ENCODE measurements at places on chromosomes 5 and 9.

DNA sequence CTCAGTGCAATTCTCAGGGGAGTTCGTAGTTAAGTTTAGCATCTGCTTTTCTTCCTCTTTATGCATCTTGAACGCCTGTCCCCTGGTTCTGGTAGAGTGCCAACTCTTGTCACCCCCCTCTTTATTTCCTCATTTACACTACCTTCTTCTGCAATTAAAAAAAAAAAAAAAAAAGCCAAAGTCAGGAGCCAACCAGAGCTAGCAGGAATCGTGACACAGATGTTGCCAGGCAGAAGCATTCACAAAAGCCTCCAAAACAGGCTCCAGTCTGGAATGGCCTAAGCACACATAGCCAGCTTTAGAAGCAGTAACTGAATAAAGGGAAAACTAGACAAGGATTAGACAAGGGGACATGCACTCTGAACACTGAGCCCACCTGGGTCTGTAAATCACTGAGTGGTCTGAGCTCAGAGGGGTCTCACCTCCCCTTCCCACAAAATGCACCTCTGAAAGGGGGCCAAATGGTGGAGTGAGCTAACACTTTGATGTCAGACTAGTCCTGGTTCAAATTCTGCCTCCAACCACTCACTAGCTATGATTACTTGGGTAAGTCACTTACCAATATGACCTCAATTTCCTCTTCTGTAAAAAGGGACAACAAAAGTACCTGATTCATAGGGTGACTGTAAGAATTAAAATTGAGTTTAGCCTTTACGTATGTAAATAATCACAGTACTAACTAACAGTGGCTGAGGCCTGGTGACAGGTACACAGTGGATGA lies 2.0 kb downstream of the CD74 start:
- peak; percentile 83 for DNase-seq

- no peak for DNase-seq
Measured at GRCh38 chr5:59332236-59332973, 561.1 kb downstream of the PDE4D start.

DNA sequence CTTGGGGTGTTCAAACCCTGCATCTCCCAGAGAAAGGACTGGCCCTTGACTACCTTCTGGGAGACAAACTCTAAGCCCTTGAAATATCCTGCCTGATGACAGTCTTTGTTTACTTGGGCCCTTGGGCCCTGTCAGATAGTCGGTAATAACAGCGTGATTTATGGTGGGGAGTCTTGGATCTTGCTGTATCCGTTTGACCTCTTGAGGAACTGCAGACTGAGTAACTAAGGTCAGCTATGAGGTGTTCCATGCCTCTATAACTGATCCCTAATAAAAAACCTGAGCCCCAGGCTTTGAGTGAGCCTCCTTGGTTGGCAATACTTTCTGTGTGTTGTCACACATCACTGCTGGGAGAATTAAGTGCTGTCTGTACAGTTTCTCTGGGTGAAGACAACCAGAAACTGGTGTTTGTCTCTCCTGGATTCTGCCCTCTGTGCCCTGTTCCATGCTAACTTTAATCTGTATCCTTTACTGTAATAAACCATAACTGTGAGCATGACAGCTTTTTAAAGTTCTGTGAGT lies 56.2 kb upstream of the ANKRD33B start:
- no peak for DNase-seq

GRCh38 chr9:91131433-91131839 lies 230.3 kb downstream of the AUH start:
- no peak for DNase-seq

- no peak for DNase-seq
Measured at GRCh38 chr9:81824802-81825730, 103.2 kb upstream of the SPATA31D4 start.

DNA sequence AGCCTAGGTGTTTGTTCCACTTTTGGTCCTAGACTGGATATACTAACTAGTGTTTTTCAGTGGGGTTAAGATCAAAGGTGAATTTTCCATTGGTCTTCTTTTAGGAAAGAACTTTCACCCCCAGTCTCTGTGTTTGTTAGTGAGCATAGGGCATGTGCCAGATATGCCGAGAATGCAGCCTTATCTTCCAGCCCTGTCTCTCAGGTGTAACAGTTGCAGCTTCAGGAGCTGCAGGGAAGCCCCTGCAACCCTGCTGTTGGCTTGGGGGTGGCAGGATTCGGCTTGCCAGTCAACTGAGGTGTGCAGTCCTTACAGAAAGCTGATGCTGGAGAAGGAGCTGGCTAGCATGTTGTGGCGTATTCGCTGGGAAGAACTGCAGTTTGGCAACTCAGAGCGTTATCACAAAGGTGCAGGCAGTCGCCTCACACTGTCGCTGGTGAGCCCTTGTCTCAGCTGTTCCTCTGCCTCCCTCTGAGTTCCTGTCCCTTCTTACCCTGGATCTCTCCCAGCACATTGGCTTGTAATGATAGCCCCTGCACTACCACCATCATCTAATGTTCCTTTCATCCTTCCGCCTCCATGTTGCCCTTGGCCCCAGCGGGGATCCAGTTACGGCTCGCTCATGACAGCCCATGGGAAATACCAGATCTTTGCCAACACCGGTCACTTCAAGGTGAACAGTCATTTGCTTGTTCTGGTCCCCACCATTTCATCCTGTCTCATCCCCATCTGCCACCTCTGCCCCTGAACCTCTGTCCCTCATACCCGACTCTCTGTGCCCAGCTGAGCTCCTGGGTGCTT lies 10.1 kb downstream of the NPR2 start:
- DNase-seq = no peak

DNA sequence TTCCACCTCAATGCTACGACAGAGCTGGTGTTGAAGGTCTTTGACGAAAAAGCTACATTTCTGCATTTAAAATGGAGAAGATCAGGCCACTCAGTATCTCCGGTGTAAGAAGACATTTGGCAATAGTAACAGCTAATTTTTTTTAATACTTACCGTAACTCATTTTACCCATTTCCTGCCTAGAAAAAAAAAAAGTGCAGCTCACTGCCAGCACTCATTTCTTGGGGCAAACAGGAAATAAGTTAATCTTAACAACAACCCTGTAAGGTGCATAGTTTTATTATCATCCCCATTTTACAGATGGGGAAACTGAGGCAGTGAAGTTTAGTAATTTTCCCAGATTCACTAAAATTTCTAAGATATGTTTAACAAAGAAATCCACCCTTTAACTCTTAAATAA lies 27.4 kb upstream of the KCNMB1 start:
- DNase-seq = no peak

DNA sequence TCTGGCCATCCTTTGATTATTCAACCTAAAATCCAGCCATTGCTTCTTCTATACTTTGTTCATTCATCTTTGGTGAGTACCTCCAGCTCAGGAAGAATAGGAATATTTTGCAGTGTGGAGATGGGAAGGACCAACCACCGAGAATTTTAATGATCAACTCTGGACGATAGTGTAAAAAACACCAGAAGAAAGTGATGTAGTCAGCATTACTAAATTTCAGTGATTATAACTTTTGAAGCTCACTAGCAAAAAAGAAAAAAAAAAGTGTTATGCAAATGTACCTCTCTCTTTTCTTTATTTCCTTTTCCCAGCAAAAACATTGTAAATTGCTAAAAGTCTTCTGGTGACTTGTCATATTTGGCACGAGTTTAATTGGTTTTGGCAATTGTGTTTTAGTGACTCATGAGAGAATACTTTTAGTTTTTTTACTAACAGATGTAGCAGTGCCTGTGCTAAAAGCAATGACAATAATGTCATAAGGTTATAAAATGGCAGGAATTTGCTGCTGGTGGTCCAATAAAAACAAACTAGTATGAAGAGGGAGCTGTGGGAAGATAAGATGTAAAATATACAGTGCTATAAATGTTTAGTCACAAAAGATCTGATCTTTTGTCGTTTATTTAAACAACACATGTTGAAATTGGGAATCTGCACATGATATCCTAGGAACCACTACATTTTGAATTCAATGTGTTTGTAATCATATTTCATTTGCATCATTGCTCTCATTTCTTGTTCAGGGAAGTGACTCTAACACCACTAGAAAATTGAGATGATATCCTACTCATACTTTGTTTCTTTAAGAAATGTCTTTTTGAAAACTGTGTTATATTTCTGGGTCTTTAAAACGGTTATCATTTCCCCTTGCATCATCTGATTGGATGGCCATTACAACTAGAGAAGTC lies 81.3 kb upstream of the ERCC6L2 start:
- DNase-seq = no peak

- no peak for DNase-seq
Measured at GRCh38 chr9:3608011-3608410, 82.2 kb upstream of the RFX3 start.

DNA sequence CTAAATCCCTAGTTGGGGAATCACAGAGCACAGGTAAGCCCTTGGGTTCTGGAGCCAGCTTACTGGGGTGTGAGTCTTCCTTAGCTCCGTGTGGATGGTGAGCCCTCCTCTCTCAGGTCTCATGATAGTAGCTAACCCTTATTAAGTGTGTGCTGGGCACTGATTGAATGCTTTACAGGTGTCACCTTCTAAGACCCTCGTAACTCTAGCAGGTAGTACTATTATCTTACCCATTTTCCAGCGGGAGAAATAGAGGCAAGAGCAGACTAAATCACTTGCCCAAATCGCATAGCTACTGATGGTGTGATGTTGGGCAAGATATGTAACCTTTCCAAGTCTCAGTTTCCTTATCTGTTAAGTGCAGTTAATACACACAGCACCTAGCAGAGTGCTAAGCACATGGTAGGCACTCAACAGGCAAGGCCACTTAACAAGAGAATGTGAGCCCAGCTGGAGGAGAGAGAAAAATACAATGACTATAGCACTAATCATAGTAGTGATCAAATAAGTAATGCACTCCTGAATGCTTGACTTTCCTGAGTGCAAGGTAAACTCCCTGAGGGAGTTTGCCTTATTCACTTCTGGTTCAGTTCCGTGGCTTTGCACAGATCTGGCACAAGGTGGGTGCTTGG lies at the start of gene DCANP1:
TSS of gene DCANP1 (minus strand) at position 51 of the 632 bp plus-strand sequence. CDS start 240 bp downstream, outside the sequence.
- peak; percentile 12 for DNase-seq

- peak; percentile 52 for DNase-seq
Measured at GRCh38 chr9:8857068-8857925, 1057.7 kb upstream of the DMAC1 start.

- DNase-seq = no peak
Measured at GRCh38 chr5:22779499-22779898, 73.6 kb downstream of the CDH12 start.

- no peak for DNase-seq
Measured at GRCh38 chr9:89640361-89640760, 35.5 kb downstream of the GADD45G start.

DNA sequence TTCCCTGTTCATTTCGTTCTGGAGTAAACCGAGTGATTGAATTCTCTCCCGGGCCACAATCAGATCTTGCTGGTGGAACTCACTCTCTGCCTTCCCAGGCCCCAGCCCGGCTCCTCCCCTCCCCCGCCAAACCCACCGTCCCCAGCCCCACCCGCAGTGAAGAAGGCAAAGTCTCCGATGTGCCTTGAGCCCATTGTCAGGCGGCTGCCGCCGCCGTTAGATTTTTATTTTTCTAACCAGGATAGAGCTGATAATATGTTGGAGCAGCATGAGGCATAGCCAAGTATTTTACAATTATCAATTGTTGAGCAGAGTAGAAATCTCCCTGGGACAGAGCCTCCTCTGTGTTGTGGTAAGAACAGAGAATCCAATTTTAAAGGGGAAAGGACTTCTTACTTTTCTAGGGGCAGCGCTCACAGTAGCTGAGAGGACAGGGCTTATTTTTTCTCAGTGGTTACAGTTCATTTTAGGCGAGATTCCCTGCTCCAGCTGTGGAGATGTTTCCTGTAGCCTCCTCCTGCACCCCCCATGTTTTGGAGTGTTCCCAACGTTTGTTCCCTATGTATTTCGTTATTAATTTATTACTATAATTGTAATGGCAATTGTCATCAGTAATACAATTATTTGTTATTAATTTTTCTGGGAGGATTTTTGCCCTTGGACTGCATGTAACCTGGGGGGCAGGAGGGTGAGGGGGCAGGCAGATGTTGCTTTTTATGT lies 1.3 kb downstream of the PSAT1 start:
- DNase-seq = peak; percentile 44

DNA sequence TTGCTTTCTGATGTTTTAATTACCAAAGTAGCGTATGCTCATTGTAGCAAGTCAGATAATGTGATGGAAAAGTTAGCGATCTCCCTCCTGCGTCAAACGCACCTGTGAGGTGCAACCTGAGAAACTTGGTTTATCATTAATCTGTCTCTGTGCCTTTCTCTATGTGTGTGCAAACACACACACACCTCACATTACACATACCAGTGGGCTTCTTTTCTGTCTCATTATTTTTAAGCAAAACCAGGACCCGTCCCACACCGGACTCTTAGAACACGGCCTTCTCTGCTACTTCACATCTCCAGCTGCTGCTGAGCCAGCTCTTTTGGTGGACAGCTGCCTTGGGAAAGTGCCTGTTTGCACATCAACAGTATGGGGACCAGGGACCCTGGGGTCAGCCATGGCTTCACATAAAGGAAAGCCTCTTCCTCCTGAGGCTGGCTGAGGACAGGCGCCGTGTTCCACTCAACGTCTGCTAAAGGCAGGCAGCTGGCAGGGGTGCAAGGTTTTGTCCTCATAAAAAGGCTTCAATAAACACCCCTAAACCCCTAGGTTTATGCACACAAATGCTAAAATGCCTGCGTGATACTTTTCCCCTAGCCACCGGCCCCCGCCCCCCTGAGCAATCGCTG lies 44.2 kb downstream of the MRPL36 start:
- no peak for DNase-seq

GRCh38 chr9:113673726-113674125 lies 202.4 kb upstream of the ZNF618 start:
- no peak for DNase-seq

DNA sequence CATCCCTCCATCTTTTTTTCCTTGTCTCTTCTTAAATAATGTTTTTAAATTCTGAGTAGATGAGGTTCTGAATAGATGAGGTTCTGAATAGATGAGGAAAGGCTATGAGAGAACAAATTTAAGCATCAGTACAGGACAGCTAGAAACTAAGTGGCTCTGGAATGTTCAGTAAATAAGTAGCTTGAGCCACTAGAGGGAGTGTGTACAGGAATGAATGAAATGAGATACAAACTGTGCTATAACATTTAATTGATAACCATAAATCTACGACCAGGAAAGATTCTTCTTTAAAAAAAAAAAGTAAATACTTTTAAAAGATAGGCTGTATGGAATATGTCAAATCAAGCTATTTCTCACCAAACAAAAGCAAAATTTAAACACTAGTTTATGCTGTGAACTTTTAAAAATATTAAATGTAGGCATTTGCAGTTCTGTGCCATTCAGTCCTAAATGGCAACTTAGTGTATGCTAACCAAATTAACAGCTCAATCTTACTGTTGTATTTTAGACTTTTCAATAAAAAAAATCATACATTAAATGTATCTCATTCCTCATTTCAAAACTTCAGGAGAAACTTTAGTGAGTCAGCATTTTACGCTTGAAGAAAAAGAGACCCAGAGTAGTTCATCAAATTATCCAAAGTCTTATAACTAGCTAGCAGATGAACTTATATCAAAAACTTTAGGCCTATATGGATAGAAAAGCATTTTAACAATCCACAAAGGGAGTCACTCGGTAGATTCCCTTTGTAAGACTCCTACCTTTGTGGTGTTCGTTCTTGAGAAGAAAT lies 70.4 kb upstream of the SNX2 start:
- no peak for DNase-seq

Measured in right hindlimb (tissue), 1 donor.